ENCODE measurements at places on chromosomes 5 and 9.

DNA sequence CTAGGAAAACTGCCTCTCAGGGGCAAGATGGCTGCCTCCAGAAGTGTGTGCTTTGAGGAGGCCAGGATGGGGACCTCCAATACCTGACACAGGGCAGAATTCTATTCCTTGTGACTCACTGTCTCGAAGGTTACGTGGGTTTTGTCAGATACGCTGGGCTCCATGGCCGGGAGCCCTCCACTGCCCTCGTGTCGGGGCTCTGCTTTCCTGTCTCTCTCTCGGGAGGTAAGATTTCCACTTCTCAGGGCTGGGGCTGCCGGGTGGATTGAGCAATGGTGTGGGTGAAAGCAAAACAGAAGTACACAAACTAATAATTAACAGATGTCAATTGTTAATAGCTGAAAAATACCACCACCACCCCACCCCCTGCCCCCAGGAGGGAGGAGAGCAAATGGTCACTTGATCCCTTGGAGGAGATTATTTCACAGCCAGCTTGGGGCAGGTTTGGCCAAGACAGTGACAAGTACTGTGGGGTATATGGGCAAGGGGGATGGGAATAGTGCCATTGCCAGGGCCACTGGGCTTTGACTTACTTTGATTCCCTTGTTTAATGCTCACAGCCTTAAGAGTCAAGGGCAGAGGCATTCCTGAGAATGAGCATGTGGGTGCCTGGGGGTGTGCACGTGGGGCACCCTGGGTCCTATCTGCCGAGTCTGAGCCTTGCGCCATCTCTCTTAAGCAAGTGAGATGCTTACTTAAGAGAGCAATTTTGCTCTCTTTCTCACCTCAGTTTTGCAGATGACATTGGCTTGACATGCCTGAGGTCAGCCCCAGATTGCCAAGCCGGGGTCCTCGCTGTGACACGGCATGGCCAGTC lies 28.8 kb upstream of the DAB2IP start:
- DNase-seq, result no peak

GRCh38 chr5:154265197-154265773 lies 74.8 kb downstream of the GALNT10 start:
- DNase-seq, result no peak

GRCh38 chr5:122154491-122154890 lies 25.1 kb downstream of the ZNF474 start:
- peak; percentile 63 for DNase-seq

DNA sequence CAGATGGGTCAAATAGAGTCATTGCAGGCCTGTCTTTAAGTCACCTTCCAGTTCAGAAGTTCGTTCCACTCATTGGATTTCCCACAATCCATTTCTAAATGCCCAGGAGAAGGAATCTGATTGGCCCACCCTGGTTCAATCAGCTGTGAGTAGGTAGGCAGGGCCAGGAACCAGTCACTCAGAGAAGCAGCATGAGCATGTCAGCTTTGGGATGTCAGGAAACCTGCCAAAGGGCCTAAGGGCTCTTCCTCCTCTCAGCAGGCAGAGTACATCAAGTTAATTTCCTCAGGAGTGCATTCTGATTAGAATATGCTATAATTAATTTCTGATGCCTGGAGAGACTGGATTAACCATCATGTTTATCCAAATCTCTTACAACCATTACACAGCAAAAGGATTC lies 412.9 kb upstream of the CCNH start:
- no peak for DNase-seq

GRCh38 chr5:136586196-136586595 lies 220.9 kb upstream of the TRPC7 start:
- DNase-seq, result no peak

DNA sequence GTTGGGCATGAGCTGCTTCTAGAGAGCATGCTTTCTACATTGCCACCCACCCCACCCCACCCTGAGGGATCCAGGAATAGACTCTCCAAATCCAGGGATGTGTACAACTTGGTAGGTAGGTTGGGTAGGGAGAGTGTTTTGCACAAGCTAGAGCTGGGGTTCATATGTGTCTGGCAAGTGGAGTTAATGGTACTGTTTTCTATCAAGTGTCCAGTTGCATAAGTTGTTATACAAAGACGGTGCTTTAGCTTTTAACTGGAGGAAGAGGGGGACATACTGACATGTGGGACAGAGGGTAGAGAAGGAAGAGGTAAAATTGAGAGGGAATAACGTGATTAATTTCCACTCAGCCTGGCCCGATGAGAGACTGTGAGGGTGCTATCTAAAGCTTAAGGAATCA lies 51.0 kb upstream of the TNC start:
- DNase-seq, result no peak

GRCh38 chr5:38926121-38926520 lies 80.3 kb downstream of the OSMR start:
- no peak for DNase-seq

DNA sequence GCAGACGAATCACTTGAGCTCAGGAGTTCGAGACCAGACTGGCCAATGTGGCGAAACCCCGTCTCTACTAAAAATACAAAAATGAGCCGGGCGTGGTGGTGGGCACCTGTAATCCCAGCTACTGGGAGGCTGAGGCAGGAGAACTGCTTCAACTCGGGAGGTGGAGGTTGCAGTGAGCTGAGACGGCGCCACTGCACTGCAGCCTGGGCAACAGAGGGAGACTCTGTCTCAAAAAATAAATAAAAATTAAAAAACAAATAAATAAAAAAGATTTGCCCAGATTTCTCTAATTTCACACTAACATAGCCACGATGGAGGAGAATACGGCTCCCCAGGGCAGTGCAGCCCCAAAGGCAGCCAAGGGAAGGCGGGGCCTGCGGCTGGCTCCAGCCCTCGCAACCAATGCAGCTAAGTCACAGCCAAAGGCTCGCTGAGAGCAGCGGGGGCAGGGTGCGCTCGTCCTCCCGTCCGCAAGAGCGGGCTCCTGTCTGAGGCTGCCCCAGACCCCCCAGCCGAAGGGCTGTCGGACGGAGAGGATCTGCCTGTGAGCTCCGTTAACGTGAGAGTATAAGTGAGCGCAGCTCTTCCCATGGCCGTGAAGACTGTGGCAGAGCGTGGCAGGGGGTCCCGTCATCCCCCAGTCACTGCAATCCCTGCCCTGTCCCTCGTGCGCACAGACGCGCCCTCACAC lies 43.5 kb downstream of the SLC12A7 start:
- no peak for DNase-seq

- no peak for DNase-seq
Measured at GRCh38 chr9:92266486-92266885, 27.0 kb downstream of the IARS1 start.

GRCh38 chr9:96858670-96859069 lies 4.4 kb upstream of the ZNF782 start:
- DNase-seq, result no peak

DNA sequence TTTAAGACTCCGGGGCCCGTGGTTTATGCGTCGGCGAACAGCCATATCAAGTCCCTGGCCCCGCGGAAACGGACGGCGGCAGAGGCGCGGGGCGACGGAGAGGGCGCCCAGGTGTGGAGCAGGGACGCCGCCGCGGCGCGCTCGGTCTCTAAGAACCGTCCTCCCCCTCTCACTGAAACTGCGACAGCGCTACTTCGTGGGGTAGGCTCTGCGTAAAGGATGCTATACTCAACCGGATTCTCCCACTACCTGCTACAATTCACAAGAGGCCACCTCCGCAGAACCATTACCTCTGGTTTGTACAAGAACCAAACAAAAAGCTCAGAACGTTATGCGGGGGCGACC lies 404 bp downstream of the MRNIP start:
- no peak for DNase-seq

DNA sequence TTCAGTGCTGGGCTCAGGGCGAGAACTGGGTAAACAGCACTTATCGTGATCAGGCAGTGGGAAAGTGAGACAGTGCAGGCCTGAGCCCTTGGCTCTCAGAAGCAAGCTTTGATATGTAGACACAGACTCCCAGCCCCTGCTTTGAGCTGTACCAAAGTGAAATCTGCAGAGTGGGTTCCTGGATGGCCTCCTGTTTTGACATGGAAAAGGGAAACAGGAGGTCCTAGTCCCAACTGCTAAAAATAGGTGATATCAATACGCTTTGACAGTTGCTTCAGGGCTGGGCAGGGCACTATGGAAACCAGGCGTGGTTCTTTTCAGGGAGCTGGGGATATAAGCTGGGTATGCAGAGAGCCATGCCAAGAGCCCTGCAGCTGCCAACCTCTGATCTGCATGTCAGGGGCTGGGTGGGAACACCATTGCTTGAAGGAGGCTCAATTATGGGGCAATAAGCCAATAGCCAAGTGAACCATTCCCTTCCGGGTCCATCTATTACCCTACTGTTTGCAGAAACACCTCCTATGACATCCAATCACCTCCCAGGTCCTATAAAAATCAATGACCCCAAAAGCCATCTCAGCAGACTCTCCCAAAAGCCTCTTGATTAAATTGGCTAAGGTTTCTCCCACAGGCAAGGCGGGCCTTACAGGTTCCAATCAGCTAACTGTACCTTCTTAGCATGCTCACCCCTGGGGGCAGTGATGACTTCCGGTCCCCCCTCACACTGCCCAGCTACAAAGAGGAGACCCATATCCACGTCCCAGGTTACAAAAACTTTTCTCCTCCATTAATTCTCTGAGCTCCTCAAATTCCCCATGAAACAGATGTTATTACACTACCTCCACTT lies 45.8 kb downstream of the EPB41L4B start:
- no peak for DNase-seq

GRCh38 chr9:69760278-69760610 lies 433 bp upstream of the PTAR1 start:
- DNase-seq, result no peak

Data from cardiac fibroblast (primary cell).